ENCODE measurements at places on chromosomes 7 and 10.

DNA sequence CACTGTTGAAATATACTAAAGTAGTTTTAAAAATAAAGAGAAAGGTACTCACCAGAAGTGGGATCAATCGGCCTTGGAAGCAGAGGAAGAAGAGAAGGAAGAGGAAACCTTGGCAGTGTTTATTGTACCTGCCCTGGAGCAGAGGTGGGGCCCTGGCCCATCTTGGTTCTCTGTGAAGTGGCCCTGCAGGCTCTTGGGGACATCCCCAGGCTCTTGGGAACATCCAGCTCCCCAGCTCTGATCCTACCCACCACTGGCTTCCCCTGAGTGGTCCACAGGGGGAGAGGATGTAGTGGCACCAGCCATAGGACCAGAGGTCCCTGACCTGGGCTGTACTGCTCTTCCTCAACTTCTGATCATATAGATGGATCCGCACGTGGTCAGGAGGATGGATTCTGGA is 22.3 kb upstream of the RET start:
- DNase-seq = no peak

DNA sequence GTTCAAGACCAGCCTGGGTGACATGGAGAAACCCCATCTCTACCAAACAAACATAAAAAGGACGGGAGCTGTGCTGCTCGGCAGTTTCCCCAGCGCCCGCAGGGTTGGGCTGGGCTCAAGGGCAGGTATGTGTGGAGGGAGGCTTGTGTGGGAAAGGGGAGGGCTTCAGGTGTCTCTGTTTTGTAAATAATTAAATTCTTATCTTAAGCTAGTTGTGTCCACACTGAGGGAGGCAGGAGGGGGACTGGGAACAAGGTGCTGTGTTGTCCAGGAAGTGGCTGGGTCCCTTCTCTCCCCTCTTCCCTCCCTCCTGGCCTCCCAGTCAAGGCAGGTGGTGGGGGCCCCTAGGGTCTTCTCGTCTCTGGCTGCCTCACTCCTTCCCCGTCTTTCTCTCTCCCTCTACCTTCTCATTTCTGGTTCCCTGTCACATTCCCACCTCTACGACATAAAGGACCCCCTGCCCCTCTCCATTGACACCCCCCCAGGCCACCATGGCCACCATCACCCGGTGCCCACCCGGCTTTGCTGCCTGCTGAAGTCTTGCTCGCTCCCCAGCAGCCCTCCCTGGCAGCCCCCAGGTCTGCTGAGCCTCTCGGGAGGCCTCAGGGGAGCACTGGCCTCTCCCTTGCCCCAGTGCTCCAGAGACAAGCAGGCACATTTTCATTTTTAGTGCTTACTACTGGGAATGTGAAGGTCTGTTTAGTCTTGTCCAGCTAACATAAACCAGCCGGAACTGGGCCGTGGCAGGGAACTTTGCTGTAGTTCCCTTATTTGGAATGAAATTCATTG is 19.3 kb downstream of the NEURL1 start:
- no peak for DNase-seq

- no peak for DNase-seq
These were observed 63.0 kb downstream of the VOPP1 start for GRCh38 chr7:55509322-55509721.

DNA sequence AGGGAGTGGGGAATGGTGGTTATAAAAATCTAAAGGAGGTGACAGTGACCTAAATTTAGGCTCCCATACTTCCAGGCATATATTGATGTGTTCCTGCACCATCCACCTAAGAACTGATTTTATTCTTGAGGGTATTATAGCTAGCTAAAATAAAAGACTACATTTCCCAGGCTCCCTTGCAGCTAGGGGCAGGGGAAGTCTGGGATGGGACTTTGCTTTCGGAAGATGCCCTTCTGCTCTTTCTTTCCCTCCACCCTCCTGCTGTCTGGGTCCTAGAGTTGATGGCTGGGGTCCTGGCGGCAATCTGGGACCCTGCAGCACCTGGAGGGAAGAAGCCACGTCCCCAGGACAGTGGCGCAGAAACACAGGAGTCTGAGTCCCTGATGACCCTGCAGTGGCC is 53.8 kb upstream of the SAMD8 start:
- no peak for DNase-seq

DNA sequence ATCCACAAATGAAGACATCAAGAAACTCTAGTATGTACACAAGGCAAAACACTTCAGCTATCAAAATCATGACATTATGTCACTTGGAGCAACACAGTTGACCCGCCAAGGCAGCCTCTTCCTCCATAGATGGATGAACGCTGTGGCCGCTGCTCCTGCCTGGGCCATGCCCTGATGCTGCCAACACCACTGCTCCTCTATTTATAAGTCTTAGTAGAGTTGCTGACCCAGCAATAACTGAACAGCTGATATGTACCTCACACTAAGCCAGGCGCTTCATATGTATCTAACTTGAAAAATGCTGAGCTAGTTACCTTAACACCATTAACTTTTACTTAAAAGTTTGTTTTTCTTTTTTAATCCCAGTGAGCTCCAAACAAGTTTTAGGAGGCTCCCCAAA is 131.9 kb downstream of the LYZL1 start:
- DNase-seq = no peak

DNA sequence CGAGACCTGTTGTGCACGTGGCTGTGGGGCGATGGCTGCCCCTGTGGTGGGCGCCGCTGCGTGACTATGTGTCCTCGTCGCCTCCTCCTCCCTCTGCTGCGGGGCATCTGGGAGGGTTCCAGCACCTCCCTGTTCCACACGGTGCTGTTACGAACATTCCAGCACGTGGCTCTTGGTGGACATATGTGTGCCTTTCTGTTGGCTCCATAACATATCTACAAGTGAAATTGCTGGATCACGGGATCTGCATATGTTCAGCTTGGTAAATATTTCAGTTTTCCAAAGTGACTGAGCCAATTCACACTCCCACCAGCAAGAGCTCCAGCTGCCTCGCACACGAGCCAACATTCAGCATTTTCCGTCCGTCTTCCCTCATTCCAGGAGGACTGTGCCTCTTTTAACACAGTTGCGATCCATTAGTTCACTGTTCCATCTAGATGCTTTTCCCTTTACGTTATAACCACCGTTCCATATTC is 25.1 kb downstream of the SNX8 start:
- no peak for DNase-seq

Data from NCI-H460 (cell line).